T-helper 2 cell treated with Interferon-gamma antibody and Interleukin-4, amounts not matched to agents 5 μg/mL and 100 μg/mL, for 36 hours (primary cell): ENCODE measurements at places on chromosomes 1 and 21.

- DNase-seq, result peak; percentile 30
Observed at GRCh38 chr21:33069994-33070743, at the start of gene OLIG1. TSS of gene OLIG1 (plus strand) at chr21:33070141. CDS start at chr21:33070247, 106 bp downstream.

DNA sequence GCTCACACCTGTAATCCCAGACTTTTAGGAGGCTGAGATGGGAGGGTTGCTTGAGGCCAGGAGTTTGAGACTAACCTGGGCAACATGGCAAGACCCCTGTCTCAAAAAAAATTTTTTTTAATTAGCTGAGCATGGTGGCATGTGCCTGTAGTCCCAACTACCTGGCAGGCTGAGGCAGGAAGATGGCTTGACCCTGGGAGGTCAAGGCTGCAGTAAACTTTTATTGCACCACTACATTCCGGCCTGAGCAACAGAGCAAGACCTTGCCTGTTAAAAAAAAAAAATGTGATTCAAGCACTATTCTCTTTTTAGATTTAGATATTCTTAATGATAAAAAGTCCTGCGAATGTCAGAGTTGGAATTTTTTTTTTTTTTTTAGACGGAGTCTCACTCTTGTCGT lies 102.5 kb upstream of the L1TD1 start:
- no peak for DNase-seq

DNA sequence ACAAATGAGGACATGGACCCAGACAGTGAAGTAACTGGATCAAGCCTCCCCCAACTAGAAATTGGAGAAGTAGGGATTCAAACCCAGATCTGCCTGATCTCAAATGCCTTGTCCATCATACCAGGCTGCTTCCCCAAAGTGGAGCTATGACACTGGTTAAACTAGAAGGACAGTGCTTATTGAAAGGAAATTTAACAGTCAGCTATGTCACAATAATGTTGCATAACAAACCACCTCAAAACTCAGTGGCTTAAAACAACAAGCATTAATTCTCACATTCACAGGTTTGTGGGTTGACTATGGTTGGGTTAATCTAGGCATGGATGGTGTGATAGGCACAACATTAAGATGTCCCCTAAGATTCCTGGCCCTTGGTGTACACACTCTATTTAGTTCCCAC lies 107.1 kb downstream of the TAS1R2 start:
- no peak for DNase-seq

GRCh38 chr21:41187537-41188025 lies 19.6 kb downstream of the BACE2 start:
- no peak for DNase-seq

GRCh38 chr21:45444385-45444784 lies 39.4 kb downstream of the COL18A1 start:
- no peak for DNase-seq
